Foreskin fibroblast (primary cell): ENCODE measurements at places on chromosomes 11 and 22.

- no peak for DNase-seq
These were observed 66.2 kb downstream of the SC5D start for GRCh38 chr11:121358760-121359159.

DNA sequence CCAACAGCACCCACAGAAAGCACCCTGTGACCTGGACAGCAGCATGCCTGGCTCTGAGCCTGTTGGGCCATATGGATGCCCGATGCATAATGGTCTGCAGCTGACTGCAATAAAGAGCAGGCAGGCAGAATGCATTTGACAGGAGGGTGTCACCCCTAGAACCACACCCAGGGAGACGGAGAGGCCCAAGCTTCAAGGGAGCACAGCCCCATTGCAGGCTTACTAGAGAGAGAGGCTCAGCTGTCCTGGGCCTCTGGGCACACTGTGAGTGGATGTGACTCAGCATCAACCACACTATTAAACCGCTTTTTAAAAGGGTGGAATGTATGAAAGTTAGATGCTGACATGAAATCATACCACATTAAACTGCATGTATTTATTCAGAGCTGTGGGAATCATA, 365.3 kb downstream of the CTTN start:
- peak; percentile 78 for DNase-seq

DNA sequence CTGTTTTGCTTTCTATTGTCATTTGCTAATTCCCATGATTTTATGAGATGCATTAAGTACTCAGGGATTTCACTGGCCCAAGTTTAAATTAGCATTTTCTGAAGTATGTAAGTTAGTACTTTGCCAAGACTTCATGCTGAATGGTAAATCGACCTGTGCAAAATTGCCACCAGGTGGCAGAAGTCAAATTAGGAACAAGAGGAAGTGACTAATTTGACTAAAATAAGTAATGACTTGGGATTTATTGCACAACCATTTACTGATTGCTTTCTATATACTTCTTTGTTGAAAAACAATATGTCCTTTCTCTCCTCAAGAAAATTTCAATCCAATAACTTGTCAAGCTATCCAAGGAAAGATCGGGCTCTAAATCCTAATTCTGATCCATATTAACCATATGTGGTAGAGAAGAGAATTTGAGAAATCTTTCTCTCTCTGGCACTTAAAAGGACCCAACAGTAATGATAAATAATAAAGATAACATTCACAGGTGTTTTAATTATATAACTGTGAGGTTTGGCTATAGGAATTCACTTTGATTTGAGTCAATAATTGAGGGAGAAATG, 253.7 kb upstream of the CHORDC1 start:
- DNase-seq: no peak

GRCh38 chr11:2135018-2135569, 4.1 kb downstream of the IGF2 start:
- DNase-seq: no peak

- peak; percentile 45 for DNase-seq
These were observed 77.0 kb upstream of the DDI1 start for GRCh38 chr11:103959279-103959942.

DNA sequence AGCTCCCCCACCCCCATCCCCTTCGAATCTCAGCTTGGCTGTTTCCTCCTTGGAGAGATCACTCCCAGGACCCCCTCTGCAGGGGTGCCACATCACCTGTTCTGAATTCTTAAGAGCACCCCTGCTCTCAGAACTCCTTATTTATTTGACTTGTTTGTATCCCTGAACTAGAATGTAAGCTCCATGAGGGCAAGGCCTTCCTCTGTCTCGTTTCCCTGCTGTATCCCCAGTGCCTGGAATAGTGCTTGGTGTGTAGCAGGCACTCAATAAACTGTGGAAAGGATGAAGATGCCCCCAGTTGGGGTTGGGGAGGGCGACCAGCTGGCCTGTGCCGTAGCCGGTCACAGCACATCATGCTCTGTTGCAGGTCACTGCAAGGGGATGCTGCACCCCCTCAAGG, 3.6 kb upstream of the MDK start:
- DNase-seq: no peak

GRCh38 chr22:30933457-30933856, 35.1 kb downstream of the MORC2 start:
- DNase-seq: no peak

GRCh38 chr11:444396-445144, 2.8 kb upstream of the ANO9 start:
- DNase-seq: no peak

- DNase-seq: no peak
These were observed 12.7 kb downstream of the ZP1 start for GRCh38 chr11:60879971-60880588.

DNA sequence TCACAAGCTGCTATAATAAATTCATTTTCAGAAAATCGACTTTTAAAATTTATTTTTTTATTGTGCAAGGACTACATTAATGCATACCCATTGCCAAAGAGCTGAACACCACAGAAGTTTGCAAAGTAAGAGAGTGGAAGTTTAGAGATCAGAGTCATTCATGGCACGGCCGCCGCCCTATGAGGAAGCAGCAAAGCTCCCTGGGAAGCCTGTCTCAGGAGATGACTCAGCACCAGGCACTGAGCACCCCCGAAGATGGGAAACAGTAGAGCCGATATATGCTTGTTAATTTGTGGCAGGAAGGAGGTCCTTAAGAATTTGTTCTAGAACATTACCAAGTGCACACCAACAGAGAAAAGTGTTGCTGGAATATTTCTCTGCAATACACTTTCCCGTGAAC, 693.7 kb downstream of the OPCML start:
- DNase-seq: peak; percentile 54

GRCh38 chr22:19620742-19621371, 93.4 kb upstream of the SEPTIN5 start:
- DNase-seq: no peak

DNA sequence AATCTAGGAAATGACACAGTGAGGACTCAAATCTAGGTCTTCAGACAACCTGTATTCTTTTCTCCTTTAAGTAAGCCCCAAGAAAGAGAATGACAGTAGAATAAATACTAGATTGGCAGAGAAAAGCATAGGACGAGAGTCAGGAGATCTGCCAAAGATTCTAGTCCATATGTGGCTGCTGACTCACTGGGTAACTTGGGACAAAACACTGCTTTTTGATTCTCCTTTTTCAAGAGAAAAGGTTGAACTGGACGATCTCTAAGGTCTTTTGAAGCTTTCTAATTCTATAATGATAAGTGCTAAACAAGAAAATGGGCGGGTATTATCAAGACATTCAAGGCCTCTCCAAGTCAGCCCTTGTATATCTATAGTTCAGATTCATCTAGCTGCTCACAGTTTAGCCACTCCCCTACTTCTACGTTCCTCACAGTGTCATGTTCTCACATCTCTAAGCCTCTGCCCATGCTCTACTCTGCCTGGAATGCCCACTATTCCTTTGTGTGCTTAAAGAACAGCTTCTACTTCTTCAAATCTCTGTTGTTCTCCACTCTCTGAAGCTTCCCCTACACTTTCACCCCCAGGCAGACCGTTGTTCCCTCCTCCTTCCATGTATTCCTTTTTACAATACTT, 53.0 kb downstream of the RELT start:
- DNase-seq: peak; percentile 54

GRCh38 chr11:120129570-120129969, 8.3 kb downstream of the TRIM29 start:
- no peak for DNase-seq

DNA sequence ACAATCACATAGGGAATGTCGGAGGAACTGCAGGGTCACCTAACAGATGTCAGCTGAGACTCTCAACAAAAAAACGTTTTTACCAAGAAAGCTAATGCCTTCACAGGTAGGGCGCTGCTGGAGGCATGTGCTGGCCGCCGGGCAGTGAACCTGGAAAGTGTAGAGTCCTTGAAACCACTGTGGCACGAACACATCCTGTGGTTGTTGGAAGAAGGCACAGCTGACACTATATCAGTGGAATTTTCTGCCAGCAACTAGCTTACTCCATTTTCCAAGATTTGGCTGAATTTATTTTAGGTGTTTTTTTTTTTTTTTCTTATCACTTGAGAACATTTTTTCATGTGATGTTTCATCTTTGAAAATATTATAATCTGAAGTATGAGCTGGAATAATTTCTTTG, 14.2 kb downstream of the TRMU start:
- no peak for DNase-seq

GRCh38 chr11:67494371-67495233, 10.6 kb downstream of the PITPNM1 start:
- no peak for DNase-seq

DNA sequence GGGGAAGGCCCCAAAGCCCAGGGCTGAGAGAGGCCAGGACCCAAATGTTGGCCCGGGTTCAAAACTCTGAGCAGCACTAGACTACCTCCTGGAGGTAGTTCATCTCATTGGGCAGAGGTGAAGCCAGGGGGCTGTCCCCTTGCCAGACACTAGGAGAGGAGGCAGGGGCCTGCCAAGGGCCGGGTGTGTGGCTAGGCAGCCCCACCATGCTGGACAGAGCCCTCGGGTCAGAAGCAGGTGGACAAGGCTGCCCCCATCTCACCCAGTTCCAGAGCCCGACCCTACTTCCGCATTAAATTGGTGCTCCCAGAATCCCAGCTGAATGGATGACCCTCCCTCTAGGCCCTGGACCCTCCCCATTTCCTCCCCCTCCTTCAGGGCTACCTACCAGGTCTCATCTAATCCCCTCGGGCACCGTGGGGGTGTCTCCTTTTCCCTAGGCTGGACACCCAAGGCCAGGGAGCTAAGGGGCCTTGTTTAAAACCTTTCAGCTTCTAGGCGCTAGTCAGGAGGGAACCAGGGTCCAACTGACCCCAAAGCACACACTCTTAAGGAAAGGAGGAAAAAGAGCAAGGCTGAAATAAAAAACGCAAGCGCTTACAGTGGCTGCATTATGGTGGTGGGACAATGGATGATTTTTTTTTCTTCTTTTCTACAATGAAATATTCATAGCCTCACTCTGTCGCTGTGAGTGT, 72.1 kb upstream of the TCF20 start:
- no peak for DNase-seq

DNA sequence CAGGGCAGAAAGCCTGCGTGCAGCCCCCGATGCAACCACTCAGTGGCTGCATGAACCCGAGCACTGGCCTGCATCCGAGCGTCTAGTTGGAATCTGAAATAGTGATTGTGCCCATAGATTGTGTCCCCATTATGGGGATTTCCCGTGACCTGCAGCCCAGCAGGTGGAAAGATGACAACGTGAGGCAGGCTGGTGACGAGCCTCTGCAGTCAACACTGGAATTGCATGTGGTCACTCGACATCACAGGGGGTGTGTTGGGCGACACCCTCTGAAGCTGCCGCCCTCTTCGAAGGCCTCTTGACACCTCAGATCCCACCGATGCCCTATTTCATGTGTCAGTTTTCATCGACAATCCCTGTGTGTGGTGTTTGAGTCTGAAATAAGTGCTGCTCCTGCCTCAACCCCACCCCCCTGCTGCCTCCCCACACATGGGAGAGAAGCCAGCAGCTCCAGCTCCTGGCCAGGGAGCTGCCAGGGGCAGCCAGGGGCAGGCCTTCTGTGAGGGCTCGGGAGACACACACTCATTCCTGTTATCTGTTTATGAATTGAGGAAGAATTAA, 172.0 kb upstream of the B3GAT1 start:
- no peak for DNase-seq

DNA sequence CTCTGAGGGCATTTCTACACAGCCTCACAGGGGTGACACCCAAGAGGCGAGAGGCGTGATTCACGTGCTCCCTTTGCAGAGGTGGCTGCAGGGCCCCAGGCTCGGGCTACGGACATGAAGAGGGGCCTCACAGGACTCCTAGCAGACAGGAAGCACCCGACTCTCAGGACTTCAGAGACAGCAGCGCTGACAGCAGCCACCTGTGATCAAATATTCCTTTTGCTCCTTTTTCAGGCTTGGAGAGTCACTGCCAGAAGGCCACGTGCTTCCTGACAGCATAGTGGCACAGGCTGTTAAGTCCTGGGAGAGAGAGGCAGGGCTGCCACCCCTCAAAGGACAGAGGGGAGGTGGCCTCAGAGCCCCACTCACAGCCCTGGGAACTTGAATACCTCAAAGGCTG, 348.9 kb downstream of the CADM1 start:
- no peak for DNase-seq

DNA sequence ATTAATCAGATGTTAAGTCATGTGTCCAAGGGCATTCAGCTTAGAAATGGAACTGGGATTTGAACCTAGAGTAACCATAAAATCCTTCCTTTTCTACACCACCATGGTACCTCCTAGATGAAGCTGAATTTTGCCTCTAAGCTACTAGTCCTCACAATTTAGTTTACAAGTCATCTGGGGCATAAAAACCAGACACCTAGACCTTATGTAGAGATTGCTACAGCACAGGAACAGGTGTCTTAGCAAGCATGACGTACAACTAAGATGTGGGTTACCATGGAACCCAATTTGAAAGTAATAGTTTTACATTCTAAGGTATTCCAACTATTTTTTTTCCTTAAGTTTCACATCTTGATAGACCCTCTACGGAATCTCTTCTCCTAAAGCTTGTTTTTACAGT, 9.2 kb downstream of the TMEM216 start:
- DNase-seq: no peak

DNA sequence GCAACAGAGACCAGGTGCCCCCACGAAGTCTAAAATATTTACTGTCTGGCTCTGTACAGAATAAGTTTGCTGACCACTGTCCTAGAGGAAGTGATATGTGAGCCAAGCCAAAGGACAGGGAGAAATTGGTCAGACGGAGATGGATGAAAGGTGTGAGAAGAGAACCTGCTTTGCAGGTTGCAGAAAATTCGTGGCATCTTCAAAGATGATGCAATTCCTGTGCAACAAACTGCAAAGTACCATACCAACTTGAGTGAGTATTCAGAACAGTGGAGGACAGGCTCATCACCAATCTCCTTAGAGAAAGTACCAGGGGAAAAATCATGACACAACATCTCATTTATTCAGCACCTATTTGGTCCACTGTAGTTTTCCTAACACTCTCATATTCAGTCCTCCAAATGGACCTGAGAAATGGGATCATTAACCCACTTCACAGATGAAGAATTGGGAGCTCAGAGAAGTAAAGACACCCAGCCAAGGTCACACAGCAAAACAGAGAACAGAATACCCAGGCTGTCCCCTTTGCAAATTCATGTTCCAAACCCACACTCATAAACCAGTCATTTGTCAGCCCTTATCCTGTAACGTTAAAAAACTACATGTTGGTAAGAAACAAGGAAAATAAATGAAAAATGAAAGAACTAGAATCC, 536.8 kb downstream of the MIAT start:
- no peak for DNase-seq

DNA sequence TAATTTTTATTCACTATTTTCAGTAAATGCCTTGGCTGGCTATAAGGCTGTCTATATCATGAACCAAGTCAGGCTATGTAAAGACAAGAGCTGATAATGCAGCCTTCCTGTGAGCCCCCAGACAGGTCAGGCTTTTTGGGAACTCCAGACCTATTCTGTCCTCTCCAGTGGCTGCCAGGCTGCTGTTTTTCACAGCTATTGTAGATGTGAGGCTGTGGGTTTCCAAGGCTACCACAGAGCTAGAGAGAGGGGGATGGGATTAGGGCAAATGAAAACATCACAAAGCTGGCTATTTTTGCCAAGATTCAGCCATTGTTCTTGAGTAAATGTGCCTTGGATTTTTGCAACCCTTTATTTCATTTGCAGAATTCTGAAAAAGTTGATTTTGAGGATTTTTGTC, 55.7 kb upstream of the SORL1-AS1 start:
- DNase-seq: no peak

- peak; percentile 90 for DNase-seq
These were observed 14.9 kb downstream of the RAC2 start for GRCh38 chr22:37229012-37229804.

GRCh38 chr22:25833091-25833490, 91.1 kb downstream of the MYO18B start:
- DNase-seq: no peak
